ENCODE measurements at places on chromosomes 2 and 18.

DNA sequence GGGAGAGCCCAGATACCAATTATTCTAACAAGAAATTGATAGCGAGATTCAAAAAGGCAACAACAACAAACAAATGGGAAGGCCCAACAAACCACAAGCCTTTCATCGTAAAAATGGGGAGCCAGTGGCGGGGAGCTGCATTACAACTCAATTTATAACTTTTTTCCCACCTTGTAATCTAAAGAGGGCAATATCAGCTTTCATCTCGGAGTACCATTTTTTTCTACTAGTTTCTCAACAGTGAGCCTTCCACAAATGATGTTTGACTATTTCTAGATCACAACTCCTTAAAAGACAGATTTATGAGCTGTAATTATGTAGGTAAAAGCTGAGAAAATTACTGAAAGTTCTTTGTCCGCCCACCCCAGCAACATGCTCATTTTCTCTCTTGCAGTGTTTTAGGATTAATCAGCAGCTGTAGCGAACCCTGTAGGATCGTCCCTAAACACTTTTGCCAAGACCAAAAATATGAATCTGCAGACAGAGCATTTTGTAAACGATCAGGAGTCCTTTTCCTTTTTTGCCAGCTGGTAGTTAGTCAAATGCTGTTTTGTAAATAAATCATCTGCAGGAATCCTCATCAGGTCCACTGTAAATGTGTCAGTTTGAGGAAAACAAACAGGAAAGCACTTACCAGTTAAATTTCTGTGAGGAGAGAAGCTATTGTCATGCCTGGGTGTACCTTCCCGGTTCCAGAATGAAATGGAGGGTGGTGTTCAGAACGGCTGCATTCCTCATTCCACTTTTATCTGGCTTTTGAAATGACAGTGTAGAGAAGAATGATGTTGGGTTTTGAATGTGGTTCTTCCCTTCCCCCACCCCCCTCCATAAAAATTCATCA, 53.2 kb downstream of the EEF1B2 start:
- peak; percentile 90 for DNase-seq

DNA sequence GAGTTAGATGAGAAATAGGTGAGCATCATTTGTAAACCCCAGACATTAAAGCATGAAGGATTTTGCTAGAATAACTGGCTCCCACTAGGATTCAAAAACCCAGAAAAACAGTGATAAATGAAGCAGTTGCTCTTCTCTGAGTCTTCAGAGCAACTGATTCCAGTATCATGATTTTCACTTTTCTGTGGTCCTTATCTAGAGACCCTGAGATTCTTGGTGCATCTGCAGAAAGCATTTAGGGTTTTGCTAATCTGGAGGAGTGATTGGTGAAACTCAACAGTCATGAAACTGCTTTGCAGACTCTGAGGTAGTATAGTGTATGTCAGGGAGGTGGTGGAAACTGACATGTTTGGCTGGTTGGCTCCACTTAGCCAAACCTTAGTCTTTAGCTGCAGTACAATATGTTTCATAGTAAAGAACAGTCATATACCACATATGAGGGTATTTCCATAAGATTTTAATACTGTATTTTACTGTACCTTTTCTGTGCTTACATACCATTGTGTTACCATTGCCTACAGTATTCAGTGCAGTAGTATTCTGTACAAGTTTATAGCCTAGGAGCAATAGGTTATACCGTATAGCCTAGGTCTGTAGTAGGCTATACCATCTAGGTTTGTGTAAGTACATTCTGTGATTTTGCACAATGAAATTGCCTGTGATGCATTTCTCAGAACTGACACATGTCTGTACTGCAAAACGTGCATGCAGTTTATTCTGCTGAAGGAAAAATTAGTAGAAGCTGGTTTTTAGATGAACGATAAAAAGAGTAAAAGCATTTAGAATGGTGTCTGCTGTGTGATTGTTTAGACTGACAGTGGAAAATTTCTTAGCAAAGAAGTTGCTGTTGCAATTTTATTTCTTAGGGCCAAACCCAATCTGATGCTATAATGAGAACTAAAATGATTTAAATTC, 23.8 kb downstream of the EML4 start:
- no peak for DNase-seq

- DNase-seq, result no peak
Measured at GRCh38 chr18:8794934-8795280, 89.6 kb downstream of the MTCL1 start.

DNA sequence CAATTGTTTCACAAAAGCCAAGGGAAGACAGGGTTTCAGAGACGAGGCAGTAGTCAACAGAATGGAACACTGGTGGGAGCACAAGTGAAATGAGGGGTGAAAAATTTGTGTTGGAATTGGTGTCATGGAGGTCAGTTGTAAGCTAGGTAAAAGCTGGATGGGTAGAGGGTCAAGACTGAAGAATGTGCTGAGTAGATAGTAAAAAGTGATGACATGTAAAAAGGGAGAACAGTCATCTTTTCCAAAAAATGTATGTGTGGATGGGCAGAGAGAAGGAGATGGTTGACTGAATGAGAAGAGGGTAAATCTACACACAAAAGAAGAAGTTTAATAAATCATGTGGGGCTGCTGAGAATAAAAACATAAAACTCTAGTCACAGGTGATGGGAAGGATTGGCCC, 92.7 kb upstream of the COL3A1 start:
- no peak for DNase-seq

GRCh38 chr2:217943446-217944321, 59.1 kb downstream of the TNS1 start:
- DNase-seq, result peak; percentile 62
